ENCODE measurements at places on chromosomes 3 and 15.

- no peak for DNase-seq
Observed at GRCh38 chr3:71072287-71072686, 511.2 kb downstream of the FOXP1 start.

DNA sequence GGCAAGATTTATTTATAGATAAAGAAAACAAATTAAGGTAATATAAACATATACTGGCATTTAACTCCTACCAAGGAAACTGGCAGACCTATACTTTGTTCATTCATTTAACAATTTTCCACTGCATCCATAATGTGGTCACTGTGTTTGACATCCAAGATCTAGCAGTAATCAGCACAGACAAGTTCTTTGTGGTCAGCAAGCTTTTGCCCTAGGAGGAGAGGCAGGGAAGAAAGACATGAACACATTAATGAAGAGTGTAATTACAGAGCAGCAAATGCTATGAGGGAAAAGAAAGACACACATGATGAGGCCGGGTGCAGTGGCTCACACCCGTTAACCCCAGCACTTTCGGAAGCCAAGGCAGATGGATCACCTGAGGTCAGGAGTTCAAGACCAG is 34.4 kb downstream of the SUCLG2 start:
- no peak for DNase-seq

DNA sequence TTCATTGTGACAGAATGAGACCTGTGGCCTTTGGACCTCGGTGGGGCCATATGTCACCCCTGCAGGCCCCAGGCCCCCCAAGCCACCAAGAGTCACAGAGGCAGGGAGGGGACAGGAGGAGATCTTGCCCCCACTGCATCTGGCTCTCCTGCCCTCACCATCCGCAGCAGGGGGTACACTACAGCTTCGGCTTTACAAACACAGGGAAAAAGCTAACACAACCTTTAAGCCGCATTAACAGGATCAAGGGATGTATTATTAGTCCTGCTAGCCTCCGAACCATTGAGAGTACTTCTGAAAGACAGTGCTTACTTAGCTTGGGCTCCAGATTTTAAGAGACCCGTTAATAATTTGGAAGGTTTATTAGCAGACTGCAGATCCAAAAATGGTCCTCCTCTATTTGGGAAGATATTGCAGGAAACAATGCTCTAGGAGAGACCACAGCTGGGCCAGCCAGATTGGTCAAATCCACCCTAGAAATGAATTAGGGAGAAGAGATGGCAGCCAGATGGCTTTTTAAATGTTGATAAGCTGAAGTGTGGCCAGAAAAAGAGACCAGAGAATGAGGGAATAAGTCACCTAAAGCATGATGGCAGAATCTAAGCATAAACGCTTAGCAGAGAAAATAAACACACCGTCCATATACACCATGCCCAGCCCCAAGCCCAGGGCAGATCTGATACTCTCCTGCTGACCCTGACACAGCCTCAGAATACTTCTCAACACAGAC is 31.5 kb downstream of the SRGAP3 start:
- DNase-seq, result no peak

- DNase-seq, result no peak
Observed at GRCh38 chr15:81724536-81724935, 321.3 kb downstream of the MEX3B start.

Data from K562 (cell line).